CD4-positive, alpha-beta T cell treated with Interleukin-15 for 4 hours (primary cell): ENCODE measurements at places on chromosomes 6 and 20.

DNA sequence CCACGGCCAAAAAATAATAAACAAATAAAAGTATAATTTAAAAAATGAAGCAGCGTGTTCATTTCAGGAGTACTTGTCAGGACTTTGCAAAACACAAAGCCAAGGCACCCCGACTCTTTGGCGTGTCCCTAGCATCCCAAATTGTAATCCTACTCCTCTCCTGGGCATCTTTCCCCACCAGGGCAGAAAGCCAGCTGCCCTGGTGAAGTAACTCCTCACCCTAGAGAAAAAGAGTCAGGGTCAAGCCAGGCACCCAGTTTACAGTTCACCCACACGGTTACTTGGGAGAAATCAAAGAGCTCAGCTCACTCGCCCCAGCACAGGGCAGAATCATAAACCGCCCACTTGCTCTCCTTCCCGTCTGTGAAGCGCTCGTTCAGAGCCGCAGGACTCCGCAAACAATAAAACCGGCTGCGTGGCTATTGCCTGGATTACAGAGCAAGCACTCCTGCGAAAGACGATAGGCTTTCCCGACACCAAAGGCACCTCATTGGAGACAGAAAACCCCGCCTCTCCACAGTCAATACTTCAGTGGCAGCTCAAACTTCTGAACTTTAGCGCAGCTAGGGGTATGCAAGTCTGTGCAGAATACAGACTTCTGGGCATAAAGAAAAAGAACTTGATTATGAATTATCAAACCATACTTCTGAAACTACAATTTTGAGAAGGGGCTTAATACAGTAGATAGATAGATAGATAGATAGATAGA is 73.0 kb upstream of the NHSL1 start:
- no peak for DNase-seq

GRCh38 chr6:21846541-21847451 is 253.2 kb downstream of the SOX4 start:
- no peak for DNase-seq

GRCh38 chr20:41446456-41446855 is 79.8 kb upstream of the EMILIN3 start:
- DNase-seq: no peak

DNA sequence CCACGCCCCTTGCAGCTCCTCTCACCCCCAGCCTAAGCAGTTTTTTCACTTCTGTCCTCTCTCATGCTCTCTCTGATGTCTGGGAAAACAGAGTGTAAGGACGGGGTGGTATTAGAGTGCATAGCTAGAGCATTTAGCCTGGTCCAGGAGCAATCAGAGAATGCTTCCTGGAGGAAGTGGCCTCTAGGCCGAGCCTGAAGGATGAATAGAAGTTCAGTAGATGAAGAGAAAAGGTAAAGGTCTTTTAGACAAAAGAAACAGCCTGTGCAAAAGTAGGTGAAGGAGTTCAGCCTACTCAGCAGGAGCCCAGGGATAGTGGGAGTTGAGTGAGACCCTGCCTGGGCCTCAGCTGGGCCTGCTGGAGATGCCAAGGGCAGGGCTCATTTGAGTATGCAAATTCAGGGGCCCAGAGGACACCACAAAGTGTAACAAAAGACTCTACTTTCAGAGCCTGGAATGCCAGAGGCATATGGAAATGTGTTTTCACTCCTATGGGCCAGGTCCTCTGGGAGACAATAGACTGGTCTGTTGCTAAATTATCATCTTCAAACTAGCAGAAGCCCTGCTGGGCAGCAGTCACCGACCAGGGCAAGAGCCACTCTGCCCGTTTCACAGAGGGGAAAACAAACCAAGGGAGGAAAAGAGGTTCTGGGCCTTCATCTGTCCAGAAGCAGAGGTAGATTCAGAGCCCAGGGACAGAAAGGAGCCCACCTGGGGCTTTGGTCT is 19.7 kb upstream of the TM9SF4 start:
- DNase-seq: no peak

DNA sequence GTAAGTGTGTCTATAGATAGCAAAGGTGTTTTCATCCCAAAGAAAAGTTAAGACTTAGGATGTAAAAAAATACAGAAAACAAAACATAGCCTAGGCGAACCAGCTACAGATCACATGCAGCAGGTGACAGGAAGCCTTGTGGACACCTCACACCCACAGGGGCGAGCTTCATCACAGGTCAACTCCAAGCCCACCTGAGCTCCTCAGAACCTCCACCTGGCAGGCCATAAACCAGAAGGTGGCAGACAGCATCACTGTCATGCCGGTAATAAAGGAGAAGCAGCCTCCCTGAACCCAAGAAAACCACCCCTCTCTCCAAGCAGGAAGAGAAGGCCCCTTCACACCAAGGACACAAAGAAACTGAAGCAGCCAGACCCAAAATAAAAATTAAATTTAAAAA is 1.0 kb downstream of the RALGAPA2 start:
- DNase-seq: peak; percentile 21

- DNase-seq: no peak
Measured at GRCh38 chr6:20770773-20771172, 236.5 kb downstream of the CDKAL1 start.

- DNase-seq: no peak
Measured at GRCh38 chr20:18006684-18007083, 37.9 kb downstream of the MGME1 start.

- no peak for DNase-seq
Measured at GRCh38 chr20:57618764-57619050, 1.5 kb downstream of the ZBP1 start.

GRCh38 chr20:21519136-21519584 is 5.3 kb upstream of the NKX2-2 start:
- no peak for DNase-seq

DNA sequence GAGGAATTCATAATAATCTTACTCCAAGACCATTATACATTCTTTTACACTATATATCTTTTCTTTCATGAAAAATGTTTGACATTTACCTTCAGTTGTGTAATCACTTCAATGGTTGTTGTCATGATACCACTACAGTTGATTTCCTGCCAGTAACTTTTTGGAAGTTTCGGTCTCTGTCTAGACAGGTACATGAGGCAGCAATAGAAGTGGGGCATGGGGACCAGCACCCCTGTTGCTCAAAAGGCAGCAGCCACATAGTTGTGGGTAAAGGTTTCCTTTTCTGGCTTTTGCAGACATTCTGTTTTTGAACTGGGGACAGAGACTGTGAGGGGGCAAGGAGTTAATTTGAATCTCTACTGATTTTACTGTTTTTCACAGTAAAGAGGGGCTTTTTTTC is 14.1 kb downstream of the SAMD5 start:
- DNase-seq: no peak

GRCh38 chr20:34703424-34704176 is 544 bp upstream of the TP53INP2 start:
- DNase-seq: no peak

GRCh38 chr20:3910853-3911252 is 21.7 kb downstream of the PANK2 start:
- no peak for DNase-seq

DNA sequence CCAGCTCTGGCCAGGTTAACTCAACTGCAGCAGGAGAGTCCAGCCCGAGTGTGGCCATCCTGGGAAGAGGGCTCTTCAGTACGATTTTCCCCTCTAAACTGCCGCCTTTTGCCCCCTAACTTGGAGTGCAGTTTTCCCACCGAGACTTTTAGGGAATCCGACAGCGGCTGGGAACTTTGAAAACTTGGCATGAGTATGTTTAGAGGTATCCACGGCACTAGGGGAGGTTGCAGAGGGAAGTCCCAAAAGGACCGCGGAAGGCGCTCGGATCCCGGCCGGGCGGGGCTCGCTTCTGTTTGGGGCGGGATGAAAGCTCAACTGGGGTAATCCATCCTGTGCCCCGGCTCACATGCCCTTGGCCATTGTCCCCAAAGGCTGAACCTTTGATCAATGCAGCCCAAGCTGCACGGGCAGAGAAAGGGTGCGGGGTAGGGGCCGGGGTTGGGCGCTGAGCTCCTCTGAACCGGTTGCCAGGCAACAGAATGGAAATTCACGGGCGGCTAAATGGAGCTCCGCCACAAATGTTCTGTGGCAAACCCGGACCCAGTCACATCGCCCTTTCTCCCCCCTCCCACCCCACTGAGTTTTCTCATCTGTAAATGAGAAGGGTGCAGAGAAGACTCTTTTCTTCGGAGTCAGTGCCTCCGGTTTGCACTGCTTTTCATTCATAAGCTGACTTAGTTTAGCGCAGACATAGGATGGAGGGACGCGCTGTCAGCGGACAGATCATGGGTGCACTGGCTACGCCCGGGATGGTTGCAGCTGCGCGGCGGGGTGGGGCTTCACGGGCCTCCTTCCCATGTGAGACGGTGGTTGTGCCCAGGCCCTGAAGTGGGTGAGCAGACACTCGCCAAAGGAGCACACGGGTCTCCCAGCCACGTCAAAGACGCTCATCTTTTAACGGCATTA is 2.3 kb downstream of the BMP6 start:
- no peak for DNase-seq

- DNase-seq: no peak
Measured at GRCh38 chr6:5490501-5491069, 229.3 kb downstream of the FARS2 start.

DNA sequence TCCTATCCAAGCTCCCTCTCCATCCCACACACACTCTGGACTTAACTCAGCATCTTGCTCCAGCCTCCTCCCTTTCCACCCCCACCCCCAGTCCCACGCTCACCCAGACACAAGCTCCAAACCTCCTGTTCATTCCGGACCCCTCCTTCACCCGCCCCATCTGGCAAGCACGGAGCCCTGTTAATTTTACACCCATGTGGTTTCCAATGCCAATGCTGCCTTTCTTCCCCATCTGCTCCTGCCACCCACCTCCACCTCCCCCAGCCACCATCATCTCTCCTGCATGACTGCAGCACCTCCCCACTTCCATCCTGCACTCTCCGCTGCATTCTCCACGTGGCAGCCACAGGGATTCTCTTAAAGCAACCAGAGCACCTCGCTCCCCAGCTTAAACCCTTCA is 9.9 kb upstream of the CDK5RAP1 start:
- no peak for DNase-seq
